ENCODE measurements at places on chromosomes 12 and 14.

GRCh38 chr12:108205864-108206263, 76.8 kb downstream of the WSCD2 start:
- no peak for DNase-seq

GRCh38 chr14:75151851-75152250, 24.6 kb downstream of the TMED10 start:
- DNase-seq, result no peak

GRCh38 chr14:75254901-75255584, 23.6 kb upstream of the FOS start:
- no peak for DNase-seq

GRCh38 chr12:108728820-108729611, 2.3 kb downstream of the CORO1C start:
- no peak for DNase-seq

GRCh38 chr14:68464711-68465110, 328.2 kb downstream of the ZFP36L1 start:
- DNase-seq, result no peak

DNA sequence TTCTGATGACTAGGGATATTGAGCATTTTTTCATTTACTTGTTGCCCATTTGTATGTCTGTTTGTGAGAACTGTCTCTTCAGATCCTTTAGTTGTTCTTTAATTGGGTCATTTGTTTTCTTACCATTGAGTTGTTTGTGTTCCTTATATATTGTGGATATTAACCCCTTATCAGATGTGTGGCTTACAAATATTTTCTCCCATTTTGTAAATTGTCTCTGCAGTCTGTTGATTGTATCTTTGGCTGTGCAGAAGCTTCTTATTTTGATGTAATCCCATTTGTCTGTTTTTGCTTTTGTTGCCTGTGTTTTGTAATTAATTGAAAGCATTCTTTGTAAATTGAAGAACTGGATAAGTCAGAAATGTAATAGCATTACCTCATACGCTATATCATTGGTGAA, 459.1 kb upstream of the FOXG1 start:
- DNase-seq, result no peak

Data from NCI-H446 (cell line).